ENCODE measurements at places on chromosomes 3 and 15.

GRCh38 chr15:25674913-25675312 lies 188.2 kb downstream of the ATP10A start:
- DNase-seq, result no peak

DNA sequence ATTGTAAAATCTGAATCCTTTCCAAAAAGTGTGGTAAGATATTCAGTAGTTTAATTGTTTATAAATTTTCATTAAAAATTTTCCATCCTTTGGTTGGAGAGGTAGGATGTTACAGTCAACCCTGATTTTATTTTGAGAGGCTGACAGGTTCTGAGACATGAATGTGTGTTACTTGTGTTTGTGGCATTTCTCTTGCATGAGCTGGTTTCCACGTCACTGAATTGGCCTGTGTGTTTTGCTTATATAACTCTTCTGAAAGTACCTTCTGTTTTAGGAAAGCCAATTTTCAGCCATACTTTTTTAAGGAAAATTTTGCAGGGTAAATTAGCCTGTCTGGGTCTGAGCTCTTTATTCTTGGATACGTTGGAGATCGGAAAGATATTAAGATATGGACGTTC lies 30.7 kb downstream of the PXYLP1 start:
- no peak for DNase-seq

GRCh38 chr15:68403161-68403941 lies 28.6 kb downstream of the ITGA11 start:
- DNase-seq, result no peak

DNA sequence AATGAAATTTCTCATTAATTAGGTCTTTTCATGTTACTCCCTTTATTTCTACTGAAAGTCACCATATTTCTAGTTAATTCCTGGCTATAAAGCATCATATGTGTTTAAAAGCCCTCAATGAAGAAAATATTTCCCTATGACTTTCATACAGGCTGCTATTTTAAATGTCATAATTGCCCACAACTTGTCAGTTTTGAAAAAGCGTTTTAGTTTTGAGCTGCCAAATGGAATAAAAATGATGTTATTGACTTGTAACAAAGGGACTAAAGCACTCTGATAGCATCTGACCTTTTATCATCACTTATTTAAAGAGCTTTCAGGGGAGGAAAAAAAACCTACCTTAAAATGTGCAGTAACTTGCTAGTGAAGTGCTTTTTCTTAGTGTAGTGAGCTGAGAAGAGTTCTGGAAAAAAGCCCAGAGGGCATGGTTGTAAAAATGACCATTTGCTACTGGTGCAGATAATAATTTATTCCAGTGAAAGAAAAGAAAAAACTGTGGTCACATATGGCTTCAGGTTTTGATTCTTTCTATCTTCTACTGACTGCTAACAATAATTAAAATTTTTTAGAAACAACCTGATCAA lies 877.2 kb downstream of the CADM2 start:
- DNase-seq, result no peak

GRCh38 chr3:159771865-159772611 lies 216.6 kb upstream of the IL12A start:
- no peak for DNase-seq

DNA sequence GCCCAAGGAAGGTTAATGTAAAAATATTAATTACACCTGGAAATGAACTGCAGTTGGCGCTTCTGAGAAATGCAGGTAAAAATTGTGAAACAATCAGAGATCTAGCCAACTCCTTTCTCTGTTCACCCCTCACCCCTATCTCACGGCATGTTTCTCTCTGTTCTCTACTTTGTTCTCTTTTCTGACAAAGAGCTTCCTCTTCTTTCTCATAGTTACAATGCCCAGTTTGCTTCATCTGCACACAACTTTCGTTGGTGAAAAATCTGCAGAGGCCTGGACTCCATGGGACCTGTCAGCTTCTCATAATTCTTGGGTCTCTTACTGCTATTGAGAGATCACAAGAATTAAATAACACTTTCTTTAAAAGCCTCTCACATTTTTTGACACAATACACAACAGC lies 212.9 kb upstream of the LRRN1 start:
- no peak for DNase-seq

DNA sequence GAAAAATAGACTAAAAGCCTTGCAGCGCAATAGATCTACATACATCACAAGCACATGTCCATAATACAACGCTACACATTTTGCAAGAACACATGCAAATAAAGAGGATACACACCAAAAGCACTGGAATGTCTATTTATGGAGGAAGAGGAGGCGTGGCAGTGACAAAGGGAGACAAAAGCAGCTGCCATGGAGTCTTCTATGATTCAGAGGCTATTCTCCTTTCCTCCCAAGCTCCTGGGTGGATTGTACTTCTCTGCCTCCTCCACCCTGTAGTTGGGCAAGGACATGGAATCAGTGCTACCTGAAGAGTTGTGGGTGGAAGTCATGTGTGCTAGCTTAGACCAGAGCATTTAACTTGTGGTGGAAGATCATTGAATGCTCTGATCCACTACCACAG lies 57.9 kb upstream of the ABHD2 start:
- DNase-seq, result no peak

DNA sequence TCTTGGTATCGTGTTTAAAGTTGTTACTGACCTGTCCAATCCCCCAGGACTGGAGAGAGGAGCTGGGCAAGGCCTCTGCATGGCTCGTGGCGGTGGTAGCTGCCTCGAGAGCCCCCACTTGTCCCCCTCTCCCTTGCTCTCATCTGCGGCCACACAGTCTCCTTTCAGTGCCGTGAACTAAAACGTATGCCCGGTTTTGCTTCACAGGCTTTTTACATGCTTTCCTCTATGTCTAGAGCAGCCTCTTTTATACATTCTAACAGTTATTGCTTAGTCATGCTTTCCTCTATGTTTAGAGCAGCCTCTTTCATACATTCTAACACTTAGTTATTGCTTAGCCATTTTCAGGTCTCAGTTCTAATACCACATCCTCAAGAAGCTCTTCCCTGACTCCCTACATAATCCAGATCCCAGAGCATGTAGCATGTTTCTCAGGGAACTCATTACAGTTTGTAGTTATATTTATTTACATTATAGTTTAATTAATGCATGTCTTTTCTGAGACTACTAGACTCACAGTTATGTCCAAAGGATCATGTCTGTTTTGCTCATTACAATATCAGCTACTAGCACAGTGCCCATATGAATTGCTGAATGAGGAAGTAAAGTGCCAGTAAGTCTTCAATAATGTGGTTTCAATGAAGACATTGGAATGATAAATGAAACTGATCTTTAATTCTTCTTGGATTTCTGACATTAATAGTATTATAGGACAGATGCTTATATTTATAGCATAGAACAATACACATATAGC lies 66.5 kb upstream of the TBL1XR1 start:
- no peak for DNase-seq

DNA sequence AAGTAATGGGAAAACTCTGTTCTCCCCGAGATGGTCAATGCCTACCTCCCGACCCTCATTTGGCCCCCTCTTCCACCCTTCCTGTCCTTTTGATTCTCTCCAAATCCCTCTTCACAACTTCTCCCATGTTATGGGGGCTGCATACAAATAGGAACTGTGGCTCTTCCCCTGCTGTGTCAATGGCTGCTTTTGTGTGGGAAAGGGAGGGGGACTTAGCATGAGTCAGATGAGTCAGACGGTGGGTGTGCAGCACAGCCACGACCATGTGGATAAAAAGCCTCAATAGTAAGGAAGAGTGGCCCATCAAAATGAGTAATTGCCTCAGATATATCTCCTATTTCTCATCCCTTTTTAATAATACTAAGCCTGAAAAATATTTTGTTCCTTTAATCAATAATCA lies 31.9 kb downstream of the SPATA16 start:
- DNase-seq, result no peak

DNA sequence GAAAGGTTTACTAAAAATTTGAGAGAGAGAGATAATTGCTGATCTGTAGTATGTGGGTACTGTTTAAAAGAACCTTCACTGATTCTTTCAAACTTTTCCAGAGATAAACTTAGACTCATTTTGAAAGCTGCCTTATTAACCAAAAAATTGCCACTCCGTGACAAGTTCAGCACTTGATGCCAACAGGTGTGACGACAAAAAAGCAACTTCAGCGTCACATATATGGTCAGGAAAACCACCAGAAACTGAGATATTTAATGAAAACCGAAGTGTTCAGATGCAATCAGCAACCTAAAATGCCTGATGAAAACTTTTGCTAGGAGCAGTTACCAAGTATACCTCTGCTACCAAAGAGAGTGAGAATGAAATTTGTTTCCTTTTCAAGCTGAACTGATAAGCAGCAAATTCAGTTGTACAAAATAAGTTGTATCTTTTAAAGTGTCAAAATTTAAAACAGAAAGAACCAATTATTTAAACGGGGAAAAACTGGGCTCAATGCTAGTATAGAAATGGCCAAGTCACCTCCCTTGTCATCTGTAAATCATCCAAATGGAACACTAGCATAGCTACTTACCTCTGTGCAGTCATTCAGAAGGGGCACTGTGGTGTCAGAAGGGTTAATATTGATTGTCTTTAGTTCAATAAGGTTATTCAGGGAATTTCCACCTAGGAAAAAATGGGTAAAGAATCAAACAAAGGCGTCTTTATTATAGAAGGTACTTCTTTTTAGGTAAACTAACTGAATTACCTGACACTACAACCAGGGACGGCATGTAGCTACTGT lies 91.5 kb upstream of the OCA2 start:
- no peak for DNase-seq

- peak; percentile 5 for DNase-seq
These were observed 170.7 kb downstream of the UBE3A start for GRCh38 chr15:25268166-25268565.

GRCh38 chr3:179258820-179259219 lies 7.9 kb upstream of the KCNMB3 start:
- DNase-seq, result no peak

- peak; percentile 69 for DNase-seq
These were observed 1.4 kb downstream of the ETV5 start for GRCh38 chr3:186107215-186108105.

DNA sequence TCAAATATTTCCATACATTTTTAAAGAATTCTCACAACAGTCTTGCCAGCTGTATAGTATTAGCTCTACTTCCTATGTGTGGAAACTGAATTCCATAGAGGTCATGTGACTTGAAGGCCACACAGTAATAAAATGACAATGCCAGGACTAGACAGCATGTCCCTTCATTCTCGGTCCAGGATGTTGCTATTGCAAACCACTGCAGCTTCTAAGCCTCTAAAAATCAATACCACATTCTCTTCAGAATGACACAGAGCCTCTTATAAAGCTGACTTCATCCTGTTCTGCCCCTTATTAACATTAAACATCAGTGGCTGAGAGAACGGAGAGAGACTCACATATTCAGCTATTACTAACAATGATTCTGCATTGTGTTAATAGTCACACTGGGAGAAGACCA lies 240.3 kb upstream of the PEX5L start:
- peak; percentile 4 for DNase-seq

GRCh38 chr15:22903961-22904534 lies 65.6 kb downstream of the NIPA2 start:
- DNase-seq, result no peak

DNA sequence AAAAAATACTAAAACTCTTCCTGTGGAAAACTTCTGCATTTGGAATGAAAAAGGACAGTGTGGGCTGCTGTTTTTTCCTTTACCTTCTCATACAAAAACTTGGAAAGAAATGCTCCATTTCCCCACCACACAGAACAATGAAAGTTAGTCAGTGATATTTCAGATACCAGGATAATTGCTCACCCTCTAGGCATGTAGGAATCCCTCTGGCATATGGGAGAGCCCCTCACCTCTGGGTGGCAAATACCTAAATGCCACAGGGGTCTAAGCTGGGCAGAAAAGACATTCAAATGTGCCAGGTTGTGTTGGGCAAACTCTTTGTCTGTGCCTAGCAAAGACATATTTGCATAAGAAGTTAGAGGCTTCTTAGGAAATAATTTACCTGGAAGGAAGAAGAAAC lies 560.3 kb upstream of the NR2F2 start:
- no peak for DNase-seq

DNA sequence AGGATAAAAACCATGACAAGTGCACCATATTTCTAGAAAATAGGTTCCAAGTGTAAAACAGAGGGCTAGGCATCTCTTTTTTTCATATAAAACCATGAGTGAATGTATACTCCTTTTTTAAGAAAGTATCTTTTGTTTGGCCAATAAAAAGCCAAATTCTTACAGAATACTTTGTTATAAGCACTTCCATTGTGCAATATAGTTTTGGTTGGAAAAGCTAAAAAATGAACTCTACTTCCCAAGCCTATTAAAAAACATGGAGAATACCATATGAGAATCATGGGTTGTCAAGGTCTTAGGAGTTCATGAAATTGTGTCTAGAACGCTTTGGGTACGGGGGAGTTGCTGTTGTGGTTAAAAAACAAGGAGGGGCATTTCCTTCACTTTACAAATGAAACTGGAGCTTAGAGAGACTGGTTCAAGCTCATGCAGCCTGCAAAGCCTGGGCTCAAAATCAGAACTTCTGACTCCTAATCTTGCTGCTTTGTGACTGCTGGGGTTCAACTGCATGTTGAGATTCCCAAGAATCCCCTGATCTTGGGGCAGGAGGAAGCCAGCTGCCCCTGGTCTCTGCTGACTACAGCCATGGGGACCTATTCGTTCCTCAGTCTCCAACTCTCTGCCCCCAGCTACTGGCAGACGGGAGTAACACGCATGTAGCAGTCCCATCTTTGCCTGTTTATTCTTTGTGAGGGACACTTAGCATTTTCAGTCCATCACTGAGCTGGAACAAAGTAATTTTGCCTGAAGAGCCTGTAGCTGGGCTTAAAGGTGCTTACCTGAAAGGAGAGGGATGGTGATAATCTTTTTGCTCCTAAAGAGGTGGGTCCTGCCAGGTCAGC lies 229.1 kb downstream of the CHST2 start:
- DNase-seq, result no peak

- DNase-seq, result no peak
These were observed 43.0 kb downstream of the TP53BP1 start for GRCh38 chr15:43449981-43450380.

DNA sequence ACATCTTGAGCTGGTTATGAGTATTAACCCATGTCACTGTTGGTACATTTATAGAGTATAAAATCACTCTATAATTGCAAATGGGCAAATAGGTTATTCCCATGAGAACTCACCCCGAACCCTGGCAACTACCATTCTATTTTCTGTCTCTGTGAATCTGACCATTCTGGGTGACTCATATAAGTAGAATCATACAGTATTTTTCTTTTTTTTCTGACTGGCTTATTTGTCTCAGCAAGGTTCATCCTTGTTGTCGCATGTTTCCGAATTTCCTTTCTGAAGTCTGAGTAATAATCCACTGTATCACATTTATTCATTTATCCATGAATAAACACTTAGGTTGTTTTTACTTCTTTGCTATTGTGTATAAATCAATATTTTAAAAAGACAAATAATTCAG lies 59.9 kb upstream of the CHRM5 start:
- DNase-seq, result no peak

GRCh38 chr15:68517285-68517761 lies 61.5 kb upstream of the CORO2B start:
- DNase-seq, result no peak

- no peak for DNase-seq
These were observed 41.0 kb downstream of the MBNL1 start for GRCh38 chr3:152309535-152310307.
